ENCODE measurements at places on chromosomes 2 and 18.

- no peak for DNase-seq
Observed at GRCh38 chr2:27496357-27497287, at the start of gene GCKR. GCKR (plus strand) TSS chr2:27496839; CDS start chr2:27496905, 66 bp downstream.

- DNase-seq = no peak
Observed at GRCh38 chr2:45275242-45275805, 266.1 kb upstream of the SIX2 start.

DNA sequence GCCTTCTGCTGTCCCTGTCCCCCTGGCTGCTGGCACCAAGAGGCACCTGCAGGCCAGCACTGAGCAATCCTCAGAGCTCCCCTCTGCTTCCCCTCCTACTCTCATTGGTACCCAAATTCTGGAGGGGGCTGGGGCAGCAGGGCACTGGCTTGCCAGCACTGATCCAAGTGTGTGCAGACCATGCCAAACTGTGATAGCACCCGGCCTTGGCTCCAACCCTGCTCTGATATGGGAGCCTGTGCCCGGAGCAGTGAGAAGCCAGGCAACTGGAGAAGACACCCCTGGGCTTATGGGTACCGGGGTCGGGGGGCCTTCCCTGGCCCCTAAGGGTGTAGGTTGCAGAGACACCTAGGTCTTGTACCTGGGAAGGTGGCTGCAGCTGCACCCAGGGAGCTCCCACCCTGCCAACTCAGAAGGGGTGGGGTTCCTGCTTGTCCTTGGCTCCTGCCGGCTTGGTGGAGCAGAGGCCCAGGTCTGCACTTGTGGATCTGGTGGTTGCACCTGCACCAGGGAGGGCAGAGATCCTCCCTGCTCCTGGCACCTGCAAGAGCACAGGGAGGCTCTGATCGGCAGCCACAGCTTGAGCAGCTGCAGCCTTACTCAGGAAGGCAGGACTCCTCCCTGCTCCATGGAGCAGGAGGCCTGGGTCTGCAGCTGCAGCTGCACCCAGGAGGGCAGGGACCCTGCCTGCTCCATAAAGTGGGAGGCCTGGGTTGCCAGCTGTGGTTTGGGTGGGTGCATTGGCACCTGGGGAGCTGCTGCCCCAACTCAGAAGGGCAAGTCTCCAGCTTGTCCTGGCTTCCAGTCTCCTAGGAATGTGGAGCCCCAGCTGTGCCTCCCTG lies 96.3 kb downstream of the BCL2L11 start:
- no peak for DNase-seq

- no peak for DNase-seq
Observed at GRCh38 chr2:24304098-24304497, 56.2 kb downstream of the ITSN2 start.

DNA sequence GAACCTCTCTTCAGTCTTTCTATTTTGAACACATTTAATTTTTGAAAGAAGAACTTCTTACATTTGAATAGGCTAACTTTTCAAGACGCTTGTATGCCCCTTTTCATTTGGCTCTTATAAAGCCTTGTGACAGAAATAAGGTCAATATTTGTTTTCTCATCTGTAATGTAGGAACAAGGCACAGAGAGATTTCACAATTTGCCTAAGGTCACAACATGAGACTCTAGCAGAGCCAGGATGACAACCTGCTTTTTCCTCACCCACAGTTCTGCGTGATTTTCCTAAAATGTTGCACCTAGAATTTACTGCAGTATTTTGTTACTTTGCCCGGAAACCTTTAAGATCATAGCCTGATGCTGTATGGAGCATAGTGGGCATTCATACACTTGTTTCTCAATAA lies 67.4 kb downstream of the TXNL1 start:
- DNase-seq = no peak

All from effector CD8-positive, alpha-beta T cell (primary cell).